ENCODE measurements at places on chromosomes 12 and 14. TPM values are rescaled to one million over a fixed set of nuclear protein-coding genes. Genes with fewer than 3 reads are reported as not detected.

GRCh38 chr12:21642707-21643389, 14.8 kb downstream of the LDHB start:
- no peak for DNase-seq

DNA sequence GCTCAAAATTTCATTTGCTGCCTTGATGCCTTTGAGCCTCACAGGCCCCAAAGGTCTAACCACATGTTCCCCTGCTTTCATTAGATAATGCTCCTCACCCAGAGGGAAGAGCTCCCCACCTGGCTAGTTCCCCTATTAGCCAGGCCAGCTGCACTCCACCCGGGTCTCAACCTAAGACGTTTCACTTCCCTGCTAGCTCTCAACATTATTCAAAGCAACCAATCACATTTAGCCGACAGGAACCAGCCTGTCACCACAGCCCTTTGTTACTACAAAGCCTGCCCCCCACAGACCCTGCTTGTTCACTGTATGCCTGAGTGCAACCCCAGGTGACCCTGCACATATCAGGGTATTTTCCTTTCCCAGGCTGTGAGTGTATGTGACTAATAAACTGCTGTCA, 78.6 kb downstream of the SLC15A5 start:
- DNase-seq = no peak

DNA sequence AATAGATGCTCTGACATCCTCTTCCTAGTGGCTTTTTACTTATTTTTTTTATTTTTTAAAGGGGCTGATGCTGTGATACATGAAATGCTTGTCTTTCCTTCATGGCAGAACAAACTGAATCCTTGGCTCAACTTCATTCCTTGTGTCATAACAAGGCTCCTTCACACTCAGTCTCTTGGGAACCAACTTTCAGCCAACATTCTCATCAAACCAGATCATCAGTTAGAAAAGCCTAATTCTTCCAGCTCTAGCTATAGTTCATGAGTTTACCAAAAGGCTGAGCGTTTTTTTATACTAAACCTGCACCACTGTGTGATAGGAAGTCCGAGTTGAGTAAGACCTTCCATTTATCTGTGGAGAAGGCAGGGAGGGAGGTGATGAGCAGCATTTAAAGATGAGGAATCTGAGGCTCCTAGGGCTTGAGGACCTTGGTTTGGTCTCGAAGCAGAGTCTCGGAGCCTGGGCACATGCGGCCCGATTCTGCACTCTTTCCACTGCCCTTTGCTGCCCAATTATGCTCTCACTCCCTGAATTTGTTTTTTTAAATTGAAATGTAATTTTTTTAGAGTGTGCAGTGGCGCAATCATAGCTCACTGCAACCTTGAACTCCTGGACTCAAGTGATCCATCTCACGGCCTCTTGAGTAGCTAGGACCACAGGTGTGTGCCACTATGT, 8.2 kb downstream of the GPRC5D start:
- DNase-seq = no peak

DNA sequence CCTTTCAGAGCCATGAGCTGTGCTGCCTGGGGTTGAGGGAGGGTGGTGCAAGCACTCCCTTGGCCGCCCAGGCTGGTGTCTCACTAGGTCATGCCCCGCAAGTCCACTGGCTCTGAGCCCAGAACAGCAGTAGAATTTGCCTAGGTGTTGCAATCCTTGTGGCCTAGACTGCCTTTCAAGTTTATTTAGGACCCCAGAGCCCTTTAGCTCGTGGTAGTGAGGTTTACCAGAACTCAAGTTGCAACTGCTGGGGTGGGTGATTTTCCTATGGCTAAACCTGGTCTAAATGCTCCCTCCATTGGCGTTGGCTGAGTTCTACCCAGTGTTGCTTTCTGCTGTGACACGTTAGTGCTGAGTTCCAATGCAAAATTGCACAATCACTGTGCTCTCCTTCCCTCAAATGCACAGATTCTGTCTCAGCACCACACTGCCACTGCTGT, 287.2 kb downstream of the BCAT1 start:
- DNase-seq = peak; percentile 92

- no peak for DNase-seq
Measured at GRCh38 chr14:102645746-102646440, 53.4 kb downstream of the RCOR1 start.

GRCh38 chr14:64685371-64686281, 18.6 kb upstream of the PLEKHG3 start:
- DNase-seq = no peak

DNA sequence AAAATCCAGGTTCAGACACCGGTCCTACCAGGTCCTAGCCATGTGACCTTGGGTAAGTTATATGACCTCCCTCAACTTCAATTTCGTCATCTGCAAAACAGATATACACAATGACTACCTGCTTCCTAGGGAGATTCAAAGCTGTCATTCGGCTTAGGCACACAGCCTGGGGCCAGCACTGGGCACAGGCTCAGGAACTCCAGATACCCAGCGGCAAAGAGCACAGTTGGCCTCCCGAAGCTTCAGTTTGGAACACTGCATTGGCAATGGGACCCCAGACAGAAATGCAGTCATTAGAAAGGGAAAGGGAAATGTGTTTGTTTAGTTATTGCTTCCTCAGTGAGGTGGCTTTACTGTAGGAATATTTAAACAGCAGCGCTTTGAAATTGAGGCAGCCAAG, 11.4 kb downstream of the PLEKHG6 start:
- DNase-seq = no peak

- DNase-seq = peak; percentile 43
Measured at GRCh38 chr14:96363751-96364336, 518 bp downstream of the GSKIP start.

DNA sequence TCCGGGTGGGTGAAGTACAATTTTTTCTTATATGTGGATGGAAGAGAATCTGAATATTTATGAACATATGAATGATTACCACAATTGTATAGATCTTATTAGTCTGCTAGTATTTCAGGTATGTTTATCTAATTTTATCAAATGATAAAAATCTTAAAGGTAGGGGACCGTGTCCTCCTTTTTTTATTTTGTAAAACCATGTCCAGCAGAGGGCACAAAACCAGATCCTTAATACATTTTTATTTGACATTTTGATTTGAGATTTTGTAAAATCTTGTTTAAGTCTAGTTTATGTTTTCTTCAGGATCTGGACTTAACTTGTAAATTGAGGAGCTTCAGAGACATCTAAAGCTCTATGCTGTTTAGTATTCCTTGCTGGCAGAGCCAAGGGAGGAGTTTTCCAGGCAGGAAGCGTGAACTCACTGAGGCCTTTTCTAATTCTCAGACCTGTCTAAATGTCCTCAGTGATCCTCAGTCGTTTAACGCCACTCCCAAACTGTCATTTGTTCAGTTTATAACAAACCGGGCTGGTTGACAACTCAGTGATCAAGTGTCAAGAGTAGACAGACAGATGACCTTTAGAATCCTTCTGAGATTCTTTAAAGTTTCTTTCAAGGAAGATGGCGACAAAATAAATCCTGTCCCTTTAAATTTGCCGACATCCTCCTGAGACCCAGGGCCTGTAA, 263.9 kb downstream of the KTN1 start:
- no peak for DNase-seq

DNA sequence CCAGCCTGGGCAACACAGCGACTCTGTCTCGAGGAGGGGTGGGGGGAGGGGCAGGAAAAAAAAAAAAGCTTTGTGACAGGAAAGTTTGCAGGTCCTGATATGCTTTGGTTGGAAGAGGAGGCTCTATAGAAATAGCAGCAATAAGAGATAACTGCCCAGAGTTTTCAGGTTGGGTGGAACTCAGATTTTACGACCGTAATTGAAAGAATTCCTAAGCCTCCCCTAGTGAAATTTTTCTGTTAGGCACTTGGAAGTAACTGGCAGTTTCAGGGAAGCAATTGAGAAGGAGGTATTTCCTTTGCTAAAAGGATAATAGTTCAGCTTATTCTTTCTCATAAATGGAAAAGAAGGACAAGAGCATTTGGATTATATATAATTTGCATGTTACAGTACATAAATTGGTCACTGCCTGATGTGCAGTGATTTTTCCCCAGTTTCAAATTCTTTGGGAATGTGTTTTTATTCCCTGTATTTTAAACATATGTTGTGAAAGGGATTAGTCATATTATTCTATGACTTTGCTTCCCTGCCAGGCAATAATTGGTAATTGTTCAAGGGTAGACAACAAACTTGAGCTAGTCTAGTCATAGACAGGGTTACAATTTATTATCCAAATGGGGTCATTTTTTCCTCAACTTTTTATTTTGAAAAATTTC, 452.8 kb downstream of the AEBP2 start:
- no peak for DNase-seq

DNA sequence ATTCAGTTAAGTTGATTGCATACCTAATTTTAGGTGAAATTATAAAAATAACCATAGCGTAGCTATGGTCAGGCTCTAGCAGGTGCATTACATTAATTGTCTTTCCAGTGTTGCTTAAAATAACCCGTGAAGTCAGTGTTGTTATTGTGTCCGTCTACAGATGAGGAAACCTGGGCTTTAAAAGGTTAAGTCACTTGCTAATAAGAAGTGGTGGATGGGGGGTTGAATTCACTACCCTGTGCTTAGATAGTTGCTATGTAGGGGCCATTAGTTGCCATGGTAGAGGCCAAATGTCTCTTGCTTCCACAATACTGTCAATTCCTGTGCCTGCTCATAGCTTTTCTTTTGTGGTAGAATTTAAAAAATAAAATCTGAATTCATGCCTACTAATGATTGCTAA, 174.8 kb downstream of the PELI2 start:
- no peak for DNase-seq

- DNase-seq = peak; percentile 66
Measured at GRCh38 chr12:132500142-132500855, 10.3 kb downstream of the FBRSL1 start.

DNA sequence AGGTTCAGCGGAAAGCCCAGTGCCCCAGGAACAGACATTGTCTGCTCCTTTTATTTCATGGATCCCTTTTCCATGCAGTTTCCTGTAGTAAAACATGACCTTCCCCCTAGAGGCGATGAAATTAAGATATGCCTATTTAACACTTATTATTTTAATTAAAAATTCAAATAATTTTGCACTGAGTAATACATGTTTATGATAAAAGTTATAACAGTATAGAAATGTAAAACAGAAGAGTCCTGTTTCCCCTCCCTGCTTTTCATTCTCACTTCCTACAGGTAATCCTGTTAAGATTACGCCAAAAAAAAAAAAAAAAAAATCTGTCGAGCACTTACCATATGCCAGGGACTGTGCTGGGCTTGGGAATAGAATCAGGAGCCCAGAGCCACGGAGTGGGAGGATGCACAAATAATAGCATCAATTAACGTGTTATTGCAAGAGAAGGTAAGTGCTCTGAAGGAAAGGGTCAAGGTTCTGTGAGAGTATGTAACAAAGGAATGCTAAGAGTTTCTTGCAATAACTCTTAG, 830 bp upstream of the LPCAT3 start:
- DNase-seq = no peak

DNA sequence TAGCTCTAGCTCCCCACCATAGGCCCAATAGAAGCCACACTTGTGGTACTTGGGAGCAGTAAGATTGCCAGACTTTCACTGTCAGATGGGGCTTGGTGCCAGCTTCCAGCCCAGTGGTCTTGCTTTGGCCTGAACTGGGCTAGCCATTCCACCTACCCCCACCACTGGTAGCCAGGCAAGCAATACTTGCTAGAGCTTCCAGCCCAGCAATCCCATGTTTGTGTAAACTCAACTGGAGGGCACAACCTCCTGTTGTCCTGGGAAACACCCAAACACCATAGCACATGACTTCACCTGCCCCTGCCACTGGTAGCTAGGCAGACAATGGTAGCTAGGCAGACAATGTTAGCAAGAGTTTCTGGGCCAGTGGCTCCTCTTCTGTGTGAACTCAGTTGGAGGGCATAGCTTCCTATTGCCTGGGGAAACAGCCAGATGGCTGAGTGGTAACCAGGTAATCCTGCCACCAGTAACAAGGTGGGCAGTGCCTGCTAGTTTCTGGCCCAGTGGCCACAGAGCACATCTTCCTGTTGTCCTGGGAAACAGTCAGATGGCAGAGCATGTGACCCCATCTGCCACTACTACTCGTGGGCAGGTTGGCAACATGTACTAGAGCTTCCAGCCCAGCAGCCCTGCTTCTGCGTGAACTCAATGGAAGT, 5.6 kb upstream of the OR6C76 start:
- no peak for DNase-seq

- DNase-seq = no peak
Measured at GRCh38 chr14:51546099-51546498, 105.6 kb upstream of the FRMD6 start.

DNA sequence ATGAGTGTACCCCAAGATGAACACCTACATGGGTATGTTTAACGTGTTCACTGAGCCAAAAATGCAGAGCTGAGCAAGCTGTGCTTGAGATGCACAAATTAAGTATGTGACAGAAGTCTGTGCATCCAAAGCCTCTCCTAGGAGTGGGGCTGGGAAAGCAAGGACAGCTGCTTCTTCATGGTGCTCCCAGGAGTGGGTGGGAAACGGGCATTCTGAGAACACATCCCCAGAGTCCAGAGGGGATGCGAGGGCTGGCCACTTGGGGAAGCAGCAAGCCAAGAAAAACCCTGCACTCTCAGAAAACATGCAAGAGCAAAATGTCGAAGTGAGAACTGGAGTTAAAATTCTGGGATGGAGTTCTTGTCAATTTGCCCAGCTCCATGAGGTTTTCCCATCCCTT, 414.3 kb downstream of the BCAT1 start:
- DNase-seq = no peak

DNA sequence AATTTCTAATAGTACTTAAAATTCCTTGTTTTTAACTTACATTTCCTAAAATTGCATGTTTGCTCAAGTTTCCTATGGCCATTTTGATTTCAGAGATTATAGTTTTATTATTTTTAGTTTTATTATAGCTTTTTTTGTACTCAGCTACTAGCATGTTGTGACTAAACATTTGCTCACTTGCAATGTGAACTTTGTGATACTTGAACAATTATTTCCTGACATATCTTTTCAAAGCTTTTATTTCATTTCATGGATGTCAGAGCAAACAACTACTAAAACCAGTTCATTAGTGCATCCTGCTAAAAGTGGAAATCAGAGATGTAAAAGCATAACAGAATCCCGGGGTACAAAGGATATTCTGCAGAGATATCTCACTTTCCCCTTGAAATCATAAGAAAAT, 33.6 kb upstream of the PCNX4 start:
- no peak for DNase-seq

DNA sequence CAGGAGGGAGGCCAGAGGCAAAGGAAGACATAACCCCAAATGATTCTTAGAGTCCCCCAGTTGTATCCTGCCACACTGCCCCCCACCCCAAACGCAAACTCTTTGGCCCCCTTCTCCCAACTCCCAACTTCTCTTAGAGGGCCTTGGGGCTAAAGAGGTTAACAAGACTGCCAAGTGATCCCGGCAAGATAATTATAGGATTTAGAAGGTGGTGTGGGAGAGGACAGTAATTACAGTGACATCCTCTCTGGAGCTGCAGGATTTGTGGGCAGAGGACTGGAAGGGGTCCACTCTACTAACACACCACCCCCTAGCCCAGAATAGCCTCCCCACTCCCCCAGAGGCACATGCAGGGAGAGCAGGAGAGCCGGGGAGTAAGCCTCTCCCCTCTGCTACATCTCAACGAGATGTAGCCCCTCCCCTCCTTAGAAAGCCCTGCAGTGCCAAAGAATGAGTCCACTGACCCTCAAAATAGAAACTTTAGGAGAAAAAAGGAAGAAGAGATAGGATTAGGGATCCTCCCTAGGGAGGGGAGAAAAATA, 5.3 kb upstream of the GDF11 start:
- no peak for DNase-seq

The CCDC177 gene
- not detected for total RNA-seq

The RNF31 gene
- 52.1 TPM for total RNA-seq

The NKX2-1 gene
- 225 TPM for total RNA-seq

The LRRC10 gene
- not detected for total RNA-seq

The KCNC2 gene
- total RNA-seq = not detected

The PLXNC1 gene
- 29.0 TPM for total RNA-seq

The CLEC6A gene
- total RNA-seq = 0.49 TPM

The CSRP2 gene
- total RNA-seq = 21.0 TPM

The DAO gene
- not detected for total RNA-seq

The DCN gene
- total RNA-seq = 1,140 TPM

The MYF5 gene
- total RNA-seq = not detected

All from upper lobe of left lung (tissue), 6 donors.